ENCODE measurements at places on chromosomes 5 and 9.

DNA sequence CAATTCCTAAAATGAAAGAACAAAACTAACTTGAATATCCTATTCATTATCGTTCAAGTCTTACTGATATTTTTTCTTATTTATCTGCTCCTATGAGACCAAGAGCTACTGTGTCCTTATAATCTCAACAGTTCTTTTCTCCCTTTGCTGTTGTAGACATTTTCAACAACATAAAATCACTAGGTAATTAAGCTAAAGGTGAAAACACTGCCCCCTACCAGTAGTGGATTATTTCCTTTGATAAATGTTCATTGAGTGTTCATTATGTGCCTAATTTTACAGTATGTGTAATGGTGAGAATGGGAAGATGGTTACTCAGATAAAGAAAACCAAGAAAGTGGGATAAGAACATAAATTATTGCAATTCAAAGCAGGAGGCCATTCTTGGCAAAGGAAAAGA is 41.4 kb upstream of the PAPPA start:
- DNase-seq: no peak

- no peak for DNase-seq
Measured at GRCh38 chr9:15286161-15286821, 20.7 kb downstream of the TTC39B start.

GRCh38 chr5:172868436-172868923 is 34.4 kb downstream of the ERGIC1 start:
- DNase-seq: no peak

- no peak for DNase-seq
Measured at GRCh38 chr5:38546691-38547146, 9.7 kb downstream of the LIFR start.

DNA sequence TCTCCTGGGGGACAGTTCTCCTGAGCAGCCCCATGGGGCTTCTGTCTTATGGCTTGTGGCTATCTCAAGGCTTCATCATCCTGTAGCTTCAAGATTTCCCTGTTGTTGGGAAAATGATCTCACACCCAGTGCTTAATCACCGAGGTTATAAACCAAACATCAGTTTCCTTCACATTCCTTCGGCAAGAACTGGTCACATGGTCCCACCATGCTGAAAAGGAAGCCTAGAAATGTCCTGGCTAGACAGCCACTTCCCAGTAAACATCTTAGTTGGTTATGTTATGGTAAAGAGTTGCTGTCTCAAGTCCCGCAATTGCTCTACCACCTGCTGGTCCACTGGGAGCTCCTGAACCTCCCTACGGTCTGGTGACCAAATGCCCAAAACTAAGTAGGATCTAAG is 66.0 kb downstream of the RAB3C start:
- no peak for DNase-seq

- no peak for DNase-seq
Measured at GRCh38 chr5:123365156-123365555, 58.0 kb downstream of the CEP120 start.

GRCh38 chr5:158413122-158413680 is 554.3 kb upstream of the CLINT1 start:
- DNase-seq: no peak

- DNase-seq: no peak
Measured at GRCh38 chr5:147911427-147911826, 5.1 kb upstream of the C5orf46 start.

GRCh38 chr9:94821098-94821887 is 94.8 kb downstream of the AOPEP start:
- DNase-seq: no peak

GRCh38 chr9:92754091-92754745 is 10.4 kb downstream of the BICD2 start:
- DNase-seq: no peak

- DNase-seq: no peak
Measured at GRCh38 chr9:3585606-3586005, 59.8 kb upstream of the RFX3 start.

DNA sequence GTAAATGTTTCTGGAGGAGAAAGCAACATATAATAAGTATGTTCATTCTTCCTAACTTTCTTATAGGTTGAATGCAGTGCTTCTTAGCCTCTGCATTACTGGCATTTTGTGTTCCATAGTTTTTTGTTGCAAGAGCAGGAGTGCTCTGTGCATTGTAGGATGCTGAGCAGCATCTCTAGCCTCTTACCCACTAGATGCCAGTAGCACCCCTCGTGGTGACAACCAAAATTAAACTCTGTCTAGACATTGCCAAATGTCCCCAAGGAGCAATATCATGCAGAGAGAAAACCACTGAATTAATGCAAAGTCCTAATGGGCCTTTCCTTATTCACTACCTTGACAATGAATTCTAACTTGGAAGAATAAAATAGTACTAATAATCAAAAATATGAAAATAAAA is 147.0 kb downstream of the GLIS3 start:
- no peak for DNase-seq

DNA sequence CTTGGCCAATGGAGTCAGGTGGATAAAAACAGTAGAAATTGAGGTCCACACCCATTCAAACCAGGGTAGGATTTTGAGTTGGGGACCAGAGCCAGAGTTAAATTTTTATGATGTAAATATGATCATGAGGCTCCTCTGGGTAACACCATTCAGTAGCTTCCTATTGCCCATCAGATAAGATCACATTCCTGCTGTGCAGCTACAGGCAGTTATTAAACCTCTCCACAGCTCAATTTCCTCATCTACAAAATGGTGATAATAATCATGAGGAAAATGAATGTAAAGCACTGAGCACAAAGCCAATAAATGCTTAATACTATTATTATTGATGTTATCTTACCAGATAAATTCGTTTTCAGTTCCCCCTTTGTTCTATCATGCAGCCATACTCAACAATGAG is 432.0 kb downstream of the CAAP1 start:
- no peak for DNase-seq

DNA sequence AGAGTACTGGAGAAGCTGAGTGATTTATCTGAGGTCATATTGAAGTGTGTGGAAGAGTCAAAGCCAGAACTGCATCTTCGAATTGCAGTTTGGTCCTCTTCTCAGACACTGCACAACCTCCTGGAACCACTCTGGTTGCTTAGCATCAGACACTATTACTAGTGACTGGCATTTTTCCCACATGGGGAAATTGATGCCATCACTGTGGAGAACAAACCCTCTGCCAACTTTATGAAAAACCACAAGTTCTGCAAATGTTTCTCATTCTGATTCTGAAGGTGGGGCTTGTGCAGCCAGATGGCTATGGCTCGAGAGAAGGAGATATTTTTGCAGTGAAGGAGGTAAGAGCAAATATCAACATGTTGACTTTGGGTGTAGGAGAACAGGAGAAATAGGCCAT is 67.2 kb downstream of the KCTD16 start:
- no peak for DNase-seq

Measured in SHP77 (cell line).